ENCODE measurements at places on chromosomes 7 and 10.

DNA sequence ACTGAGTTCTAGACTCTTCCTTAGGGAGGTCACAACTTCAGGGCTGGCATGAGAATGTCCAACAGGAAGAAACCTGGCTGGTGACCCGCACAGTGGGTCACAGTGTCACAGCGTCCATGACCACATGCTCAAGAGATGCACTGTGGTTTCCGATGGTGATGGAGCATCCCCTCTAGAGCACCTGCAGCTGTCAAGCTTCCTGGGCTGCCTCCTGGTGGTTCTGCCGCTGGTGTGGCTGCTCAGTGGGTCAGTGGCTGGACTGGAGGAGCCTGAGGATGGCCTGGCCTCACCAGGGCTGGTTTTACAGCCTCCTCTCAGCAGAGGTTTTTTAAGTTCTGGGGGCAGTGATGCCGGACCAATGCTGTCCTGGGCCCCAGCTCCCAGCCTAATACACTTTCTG, 149.3 kb downstream of the SH3PXD2A start:
- no peak for DNase-seq

DNA sequence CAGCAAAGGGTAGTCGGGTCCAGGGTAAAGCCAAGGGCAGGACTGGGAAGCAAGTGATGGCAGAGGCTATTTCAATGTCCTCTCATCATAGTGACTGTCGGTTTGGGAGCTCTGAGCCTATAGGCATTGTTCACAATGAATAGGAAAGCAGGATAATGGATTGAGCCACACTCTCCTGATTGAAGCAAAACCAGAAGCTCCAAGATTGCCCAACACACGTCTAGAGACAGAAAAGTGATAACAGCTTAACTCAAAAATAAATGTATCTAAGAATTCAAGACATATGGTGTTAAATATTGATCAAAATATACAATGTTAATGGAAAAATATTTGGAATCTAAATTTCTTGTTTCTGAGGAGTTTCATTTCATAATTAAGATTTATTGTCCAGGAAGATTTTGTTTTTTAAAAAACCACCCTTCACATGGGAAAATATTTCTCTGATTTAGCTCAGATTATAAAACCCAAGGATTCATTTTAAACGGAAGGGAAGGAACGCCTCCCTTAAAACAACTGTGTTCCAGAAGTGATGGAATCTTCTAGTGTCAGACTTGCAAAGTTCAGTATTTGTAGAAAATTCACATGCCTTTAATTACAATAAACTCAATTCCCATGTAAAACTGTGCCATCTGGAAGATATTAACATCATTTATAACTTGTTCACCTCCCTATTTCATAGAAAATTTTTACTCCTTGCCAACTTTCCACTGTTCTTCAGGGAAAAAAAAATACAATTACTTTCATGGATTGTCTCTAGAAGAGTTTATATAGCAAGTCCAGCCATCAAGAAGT, 54.5 kb downstream of the NRP1 start:
- DNase-seq: no peak

- DNase-seq: no peak
Measured at GRCh38 chr10:59672150-59672875, 37.3 kb downstream of the SLC16A9 start.

- DNase-seq: no peak
Measured at GRCh38 chr10:13853854-13854253, 267.1 kb downstream of the PRPF18 start.

DNA sequence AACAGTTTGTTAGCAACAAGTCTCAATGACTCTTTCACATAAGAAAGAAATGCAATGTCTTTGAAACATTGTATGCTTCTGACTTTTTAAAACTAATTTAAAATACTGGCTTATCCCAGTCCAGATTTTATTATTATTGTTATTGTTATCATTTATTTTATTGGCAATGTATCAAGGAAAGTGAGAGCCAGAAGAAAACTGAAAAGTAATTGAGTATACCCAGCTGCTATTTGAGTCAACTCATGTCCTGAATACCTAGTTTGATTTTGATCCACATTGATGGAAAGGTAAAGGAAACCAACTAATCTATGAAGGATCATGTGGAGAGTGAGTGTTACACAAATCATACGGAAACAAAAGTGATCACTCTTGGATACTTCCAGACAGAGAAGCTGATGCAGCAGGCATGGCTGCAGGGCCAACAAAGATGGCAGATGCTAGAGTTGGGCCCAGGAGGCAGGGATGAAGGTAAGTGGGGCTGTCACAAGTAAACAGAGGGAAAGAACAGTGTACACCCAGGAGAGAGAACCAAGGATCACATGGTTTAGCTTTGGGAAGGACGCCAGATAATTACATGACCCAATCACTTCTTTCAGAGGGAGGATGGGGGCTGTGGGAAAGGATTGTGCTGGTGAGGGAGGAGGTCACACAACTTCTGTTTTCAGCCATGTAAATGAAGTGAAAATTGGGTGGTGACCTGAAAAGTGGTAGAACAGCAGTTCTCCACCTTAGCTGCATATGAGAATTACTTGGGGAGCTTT, 179.2 kb upstream of the NAMPT start:
- DNase-seq: no peak

DNA sequence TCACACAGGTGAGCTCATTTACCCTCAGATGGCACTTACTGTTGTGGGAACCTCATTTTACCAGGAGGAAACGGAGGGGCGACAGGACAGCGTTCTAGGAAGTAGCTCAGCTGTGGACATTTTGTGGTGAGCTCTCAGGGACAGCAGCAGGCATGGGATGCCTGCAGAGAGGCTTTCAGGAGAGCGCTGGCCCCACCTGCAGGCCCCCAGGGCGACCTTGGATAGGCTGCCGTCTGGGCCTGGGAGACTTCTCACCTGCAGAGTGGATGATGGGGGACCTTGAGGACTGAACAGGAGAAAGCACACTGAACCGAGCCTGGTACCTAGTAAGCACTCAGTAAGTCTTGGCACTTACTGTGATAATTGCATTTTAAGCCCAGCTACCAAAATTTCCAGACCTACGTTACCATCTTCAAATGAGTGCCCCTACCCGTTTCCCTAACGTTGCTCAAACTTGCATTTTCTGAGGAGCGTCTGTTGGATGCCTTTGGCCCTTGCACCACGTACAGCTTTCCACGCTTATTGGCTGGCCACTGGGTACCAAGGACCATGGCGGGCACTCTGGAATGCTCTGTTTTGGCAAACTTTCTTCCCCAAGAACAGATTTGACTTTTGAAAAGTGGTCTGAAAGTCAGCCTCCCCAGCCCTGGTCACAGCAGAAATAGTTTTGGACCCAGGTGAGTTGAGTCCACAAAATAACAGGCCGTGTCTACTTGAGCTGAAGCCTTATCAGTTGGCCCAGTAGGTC, 223.4 kb downstream of the EBF3 start:
- no peak for DNase-seq

DNA sequence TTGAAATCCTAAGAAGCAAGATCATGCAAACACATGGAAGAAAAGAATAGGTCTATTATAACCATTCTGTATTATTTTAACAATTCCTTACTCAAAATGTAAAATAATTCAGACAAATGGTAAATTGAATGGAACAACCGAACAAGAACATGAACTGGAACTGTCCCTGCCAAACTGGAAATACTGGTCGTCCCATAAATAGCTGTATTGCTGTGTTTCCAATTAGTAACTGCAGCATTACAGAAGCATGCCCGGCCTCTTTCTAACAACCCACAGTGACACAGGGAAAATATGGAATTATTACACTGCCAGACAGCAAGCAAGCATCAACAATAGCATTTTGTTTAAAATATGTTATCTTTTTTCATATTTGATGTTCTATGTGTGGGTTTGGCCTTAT, 1138.5 kb upstream of the PHF14 start:
- no peak for DNase-seq

- no peak for DNase-seq
Measured at GRCh38 chr10:79947787-79948424, 999 bp downstream of the SFTPD start.

DNA sequence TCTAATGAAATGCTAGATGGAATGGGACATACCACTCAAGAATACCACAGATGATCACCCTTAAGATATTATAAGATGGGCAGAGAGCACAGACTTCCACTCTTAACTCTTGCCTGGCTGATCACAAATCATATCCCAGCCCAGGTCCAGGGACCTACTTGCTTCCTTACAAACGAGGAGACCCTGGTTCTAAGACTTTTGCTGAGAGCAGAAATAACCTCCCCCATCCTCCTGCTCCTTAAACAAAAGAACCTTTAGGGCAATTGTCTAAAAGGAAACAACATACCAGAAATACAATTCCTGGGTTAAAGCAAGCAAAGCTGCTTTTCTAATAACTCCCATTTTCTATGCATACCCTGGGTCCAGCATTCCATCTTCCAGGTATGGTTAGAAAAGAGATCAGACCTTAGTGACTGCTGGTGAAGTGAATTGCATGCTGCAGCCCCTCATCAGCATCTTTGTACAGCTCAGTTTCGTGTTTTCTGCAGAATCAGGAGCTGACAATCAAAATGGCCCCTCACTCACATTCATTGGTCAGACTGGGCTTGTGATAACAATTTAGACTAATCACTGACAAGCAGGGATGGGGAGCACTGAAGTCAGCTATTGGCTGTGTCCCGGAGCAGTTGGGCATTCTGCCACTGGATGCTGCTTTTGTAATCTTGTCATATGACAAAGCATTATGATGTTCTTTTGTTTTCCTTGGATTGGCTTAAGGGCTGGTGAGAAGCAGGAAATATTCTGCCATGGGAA, 14.6 kb downstream of the IFIT3 start:
- no peak for DNase-seq

- no peak for DNase-seq
Measured at GRCh38 chr7:620056-620455, 100.4 kb upstream of the PDGFA start.

DNA sequence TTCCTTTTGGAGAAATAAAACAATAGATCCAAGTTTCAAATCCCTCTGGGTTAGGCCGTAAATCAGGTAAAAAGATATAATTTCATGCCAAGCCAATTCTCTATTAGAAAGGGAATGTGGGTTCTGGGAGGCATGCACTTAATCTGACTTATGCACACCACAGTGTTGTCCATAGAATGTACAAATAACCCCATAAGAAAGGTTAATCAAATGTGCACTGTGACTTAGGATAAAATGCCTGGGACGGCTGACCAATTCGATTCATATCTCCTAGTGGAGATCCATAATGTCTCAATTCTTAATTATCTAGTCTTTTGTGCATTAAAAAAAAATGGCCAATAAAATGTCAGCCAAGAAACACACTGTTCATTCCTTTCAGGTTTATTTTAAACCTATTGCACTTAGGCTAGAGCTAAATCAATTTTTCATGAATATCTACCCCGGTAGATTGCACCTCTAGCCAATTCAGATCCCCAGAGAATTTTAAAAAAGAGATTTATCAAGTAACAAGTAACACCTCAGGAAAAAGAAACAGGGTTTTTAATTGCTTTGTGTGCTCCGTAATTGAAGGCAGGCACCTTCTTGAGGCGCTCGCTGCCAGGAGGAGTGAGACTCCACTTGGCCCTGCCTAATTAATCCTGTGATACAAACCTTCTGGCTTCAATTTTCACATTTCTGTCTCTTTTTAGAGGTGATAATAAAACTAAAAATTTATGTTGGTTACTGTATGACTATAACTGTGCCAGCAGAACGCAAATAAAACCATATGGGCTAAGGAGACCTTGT, 265.1 kb downstream of the ETV1 start:
- no peak for DNase-seq

DNA sequence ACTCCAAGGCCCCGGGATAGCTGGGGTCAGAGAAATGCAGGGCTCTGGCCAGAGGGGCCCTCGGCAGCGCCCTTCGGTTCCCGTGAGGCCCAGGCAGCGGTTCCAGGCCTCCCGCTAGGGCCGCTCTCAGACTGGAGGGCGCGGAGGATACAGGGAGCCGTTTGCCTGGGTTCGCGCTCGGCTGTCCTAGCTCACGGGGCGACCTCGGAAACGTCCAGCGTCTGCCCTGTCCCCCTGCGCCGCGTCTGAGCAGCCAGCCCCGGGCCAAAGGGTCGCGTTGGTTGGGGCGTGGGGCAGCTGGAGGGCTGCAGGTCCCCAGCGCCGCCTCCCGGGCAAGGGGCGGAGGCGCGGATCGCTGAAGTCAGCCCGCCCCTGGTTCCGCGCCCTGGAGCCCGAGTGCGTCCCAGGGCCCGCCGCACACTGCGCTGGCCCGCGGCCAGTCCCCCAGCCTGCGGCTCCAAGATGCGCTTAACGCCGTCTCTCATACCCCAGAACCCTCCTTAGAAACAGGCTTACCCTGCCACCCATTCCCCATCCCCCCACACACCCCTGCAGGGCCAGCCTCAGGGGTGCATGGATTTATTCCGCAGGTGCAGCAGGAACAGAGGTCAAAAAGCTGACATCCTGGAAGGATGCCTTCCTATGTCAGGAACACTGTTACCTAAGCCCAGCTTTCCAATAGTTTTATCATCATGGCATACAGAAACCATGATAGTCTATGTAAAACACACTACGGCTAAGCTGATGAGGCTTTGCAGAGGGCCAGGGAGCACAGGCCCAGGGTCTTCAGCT, 22.1 kb upstream of the OPN4 start:
- DNase-seq: no peak

DNA sequence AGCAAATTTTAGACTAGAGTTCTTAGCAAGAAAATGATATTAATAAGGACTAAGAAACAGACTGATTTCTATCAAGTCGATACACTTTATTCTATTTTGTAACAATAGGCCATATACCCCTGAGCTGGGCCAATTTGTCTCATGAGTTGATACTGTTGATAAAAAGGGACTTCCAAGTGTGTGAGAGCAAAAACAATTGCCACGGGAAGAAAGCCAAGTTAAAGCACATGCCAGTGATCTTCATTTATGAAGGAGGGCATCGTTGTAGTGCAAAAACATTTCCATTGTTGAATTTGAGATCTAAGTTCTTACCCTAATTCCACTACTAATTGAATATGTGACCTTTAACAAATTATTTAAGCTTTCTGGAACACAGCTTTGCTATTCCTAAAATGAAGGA, 119.9 kb downstream of the CNOT4 start:
- DNase-seq: no peak

DNA sequence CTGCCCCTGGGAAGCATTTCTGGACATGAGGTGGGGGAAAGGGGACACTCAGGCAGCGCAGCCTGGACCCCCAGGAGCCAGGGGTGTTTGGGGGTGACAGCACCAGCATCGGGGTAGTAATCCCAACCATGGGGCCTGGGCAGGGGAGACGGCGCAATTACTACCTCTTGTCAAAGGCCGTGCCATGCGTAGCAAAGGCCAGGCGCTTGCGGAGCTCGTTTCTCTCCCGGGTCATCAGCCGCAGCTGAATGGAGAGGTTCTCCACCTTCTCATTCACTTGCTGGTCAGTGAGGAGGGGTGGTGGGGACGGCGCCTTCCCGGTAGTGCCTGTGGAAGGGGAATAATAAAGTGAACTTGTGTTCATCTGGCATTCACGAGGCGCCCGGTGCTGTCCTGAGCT, 70.0 kb downstream of the DLG5 start:
- DNase-seq: no peak

DNA sequence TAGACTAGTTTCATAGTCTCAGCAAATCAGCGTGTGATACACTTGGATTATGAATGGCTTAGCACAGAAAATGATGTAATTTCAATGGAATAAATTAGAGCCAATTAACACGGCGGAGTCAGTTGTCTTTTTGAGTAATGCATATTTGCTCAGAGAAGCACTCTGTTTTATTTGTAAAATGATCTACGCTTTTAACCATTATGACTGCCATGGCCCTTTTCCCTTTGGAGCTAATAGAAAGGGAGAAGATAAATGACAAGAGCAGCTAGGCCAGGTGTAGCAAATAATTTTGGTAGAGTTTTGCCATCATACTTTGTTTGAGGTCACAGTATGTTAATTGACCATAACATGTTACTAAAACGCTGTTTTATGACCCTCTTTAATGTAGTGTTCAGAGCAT, 86.8 kb downstream of the GPR158 start:
- no peak for DNase-seq

Data from activated naive CD8-positive, alpha-beta T cell treated with anti-CD3 and anti-CD28 coated beads, Interleukin-2, amount 50 U/mL, for 16 hours (primary cell).